ENCODE measurements at places on chromosomes 7 and 10.
A peak's percentile ranks its signal among the peaks of the same experiment; 100 is the strongest.

DNA sequence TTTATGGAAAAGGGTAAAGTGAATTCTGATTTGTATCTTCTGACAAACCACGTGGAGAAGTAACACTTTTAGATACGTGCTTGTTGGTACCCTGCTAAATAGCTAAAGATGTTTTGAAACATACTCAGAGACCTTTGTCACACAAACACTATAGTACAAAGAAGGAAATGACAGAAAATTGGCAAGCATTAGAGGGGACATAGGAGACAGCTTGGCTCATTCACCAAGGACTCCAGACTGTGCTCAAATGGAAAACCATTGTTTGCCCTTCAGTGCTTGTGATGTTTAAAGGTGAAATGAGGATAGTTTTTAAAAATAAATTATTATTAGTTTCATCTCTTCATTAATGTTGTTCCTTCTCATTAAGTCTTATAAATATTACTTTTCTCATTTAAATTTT, 34.0 kb upstream of the CD36 start:
- no peak for DNase-seq

- no peak for DNase-seq
Measured at GRCh38 chr7:101294039-101294831, 27.4 kb downstream of the IFT22 start.

DNA sequence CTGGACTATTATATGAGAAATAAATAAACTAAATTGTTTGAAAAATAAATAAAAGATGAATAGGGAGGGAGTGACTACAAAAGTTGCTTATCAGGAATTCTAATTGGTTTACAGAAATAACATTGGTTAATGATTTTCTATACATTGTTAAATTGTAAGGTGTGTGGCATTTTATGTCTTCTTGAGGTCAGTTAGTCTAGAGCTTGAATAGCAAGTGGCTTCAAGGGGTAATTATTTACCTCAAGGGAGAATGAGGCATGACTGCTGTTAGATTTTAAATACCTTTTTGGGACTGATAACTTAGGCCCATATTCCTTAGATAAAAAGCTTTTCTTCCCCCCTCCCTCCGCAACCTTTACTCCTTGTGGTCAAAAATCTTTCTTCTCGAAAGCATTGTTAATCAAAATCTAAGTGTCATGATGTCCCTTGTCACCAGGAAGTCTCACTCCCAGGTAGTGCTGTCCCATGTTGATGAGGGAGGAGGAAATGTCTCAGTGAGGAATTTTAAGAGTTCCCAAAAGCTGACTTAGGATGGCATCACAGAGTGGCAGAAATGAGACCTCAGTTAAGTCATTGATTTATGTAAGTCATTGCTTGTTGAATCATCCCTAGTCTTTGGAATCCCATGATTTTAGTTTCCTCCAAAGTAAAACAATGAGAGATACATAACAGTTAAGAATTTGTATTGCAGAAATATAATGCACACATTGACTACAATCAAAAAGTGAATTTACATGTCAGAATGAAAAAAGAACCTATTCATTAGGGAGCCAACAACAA, 71.5 kb downstream of the MAPK8 start:
- DNase-seq = no peak

- DNase-seq = no peak
Measured at GRCh38 chr7:157439761-157440160, 103.0 kb downstream of the DNAJB6 start.

- no peak for DNase-seq
Measured at GRCh38 chr7:75988568-75989499, 5.6 kb downstream of the TMEM120A start.

- no peak for DNase-seq
Measured at GRCh38 chr10:88138319-88138848, 275.0 kb downstream of the PTEN start.

DNA sequence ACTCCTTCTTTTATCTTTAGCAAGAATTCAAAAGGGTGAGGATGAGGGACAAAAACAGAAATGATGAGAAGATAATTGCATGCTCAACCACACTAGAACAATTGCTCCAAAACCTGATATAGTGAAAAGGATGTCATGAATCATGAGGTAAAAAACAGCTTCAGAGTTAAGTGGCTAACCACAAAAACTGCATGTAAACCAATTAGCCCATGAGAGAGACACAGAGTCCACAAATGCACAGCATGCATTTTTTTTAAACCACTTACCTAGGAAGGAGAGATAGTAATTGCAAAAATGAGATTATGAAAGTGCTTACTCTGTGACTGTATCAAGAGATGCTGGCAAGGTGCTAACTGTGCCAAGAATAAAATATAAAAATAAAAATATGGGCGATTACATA, 132.9 kb downstream of the MBL2 start:
- DNase-seq = no peak

DNA sequence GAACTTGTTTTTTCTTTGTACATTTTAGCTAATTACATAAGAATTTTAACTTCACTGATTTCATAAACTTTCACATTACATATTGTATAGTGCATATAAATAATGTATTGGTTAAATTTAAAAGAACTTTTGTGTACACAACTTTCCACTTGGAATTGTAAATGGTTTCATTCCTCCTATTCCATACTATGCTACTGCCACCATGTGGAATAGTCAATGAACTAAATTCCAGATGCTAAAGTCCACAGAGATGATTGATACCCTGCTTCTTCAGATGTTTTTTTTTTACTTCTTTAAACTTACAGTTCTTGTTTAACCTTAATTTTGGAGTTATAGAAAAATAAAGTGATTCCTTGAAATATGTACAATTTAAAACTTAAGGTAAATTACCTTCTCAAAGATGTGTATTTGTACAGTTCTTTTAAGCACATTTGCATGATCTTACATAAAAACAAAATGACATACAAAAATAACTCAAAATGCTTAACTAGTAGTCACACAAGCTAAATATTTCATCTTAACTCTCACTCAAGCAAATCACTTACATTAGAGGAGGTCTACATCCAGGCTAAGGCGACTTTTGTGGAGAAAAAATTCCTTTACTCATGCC, 247.6 kb upstream of the HGF start:
- peak; percentile 21 for DNase-seq

Data from SW 1271 (cell line).